ENCODE measurements at places on chromosomes 3 and 15.

DNA sequence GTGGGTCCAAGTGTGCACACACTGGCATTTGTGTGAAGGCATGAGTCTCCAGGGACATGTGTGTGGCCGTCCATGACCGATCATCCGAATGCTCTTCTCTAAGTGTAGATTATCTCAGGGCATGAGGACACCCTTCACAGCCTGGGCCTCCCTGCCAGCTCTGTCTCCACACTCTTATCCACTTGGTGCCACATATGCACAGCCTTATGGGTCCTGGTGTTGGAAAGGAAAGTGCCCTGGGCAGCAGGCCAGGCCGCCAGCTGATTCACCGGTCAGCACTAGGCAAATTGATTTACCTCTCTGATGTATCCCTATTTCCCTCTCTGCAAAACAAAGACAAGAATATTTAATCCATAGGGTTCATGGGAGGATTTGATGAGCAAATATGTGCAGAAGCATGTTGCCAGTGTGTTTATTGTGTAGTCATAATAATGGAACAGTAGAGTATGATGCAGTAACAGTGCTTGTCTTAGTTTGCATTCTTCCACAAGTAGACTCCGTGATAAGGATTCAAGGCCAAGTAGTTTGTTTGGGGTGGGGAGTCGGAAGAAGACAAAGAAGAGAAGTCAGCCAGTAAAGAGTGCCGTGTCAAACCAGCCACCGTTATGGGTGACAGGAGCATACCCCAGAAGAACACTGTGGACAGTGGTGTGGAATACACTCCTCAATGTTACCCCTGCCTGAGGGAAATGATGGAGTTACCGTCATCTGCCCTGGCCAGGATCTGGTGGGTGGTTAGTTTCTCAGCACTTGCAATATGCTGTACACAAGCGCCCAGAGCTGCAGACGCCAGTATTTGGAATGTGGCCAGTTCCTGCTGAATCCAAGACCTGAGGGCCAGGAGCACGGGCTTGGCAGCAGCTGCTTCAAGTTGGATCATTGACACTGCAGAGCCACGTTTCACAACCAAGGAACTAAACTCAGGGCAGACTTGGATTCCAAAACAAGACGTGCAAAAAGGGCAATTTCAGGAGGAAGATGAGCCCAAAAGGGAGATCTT is 85.1 kb downstream of the MTHFS start:
- no peak for DNase-seq

DNA sequence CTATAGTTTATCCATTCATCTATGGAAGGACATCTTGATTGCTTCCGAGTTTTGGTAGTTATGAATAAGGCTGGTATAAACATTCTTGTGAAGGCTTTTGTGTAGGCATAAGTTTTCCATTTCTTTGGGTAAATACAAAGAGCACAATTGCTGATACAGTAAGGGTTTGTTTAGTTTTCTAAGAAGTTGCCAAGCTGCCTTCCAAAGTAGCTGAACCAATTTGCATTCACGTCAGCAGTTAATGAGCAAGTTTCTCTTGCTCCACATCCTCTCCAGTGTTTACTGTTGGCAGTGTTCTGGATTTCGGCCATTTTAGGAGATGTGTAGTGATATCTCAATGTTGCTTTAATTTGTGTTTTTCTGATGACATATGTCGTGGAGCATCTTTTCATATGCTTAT is 34.2 kb downstream of the GABRA5 start:
- no peak for DNase-seq

GRCh38 chr15:39774688-39775267 is 7.9 kb downstream of the FSIP1 start:
- no peak for DNase-seq

GRCh38 chr3:25007974-25008658 is 419.9 kb upstream of the RARB start:
- DNase-seq, result no peak

DNA sequence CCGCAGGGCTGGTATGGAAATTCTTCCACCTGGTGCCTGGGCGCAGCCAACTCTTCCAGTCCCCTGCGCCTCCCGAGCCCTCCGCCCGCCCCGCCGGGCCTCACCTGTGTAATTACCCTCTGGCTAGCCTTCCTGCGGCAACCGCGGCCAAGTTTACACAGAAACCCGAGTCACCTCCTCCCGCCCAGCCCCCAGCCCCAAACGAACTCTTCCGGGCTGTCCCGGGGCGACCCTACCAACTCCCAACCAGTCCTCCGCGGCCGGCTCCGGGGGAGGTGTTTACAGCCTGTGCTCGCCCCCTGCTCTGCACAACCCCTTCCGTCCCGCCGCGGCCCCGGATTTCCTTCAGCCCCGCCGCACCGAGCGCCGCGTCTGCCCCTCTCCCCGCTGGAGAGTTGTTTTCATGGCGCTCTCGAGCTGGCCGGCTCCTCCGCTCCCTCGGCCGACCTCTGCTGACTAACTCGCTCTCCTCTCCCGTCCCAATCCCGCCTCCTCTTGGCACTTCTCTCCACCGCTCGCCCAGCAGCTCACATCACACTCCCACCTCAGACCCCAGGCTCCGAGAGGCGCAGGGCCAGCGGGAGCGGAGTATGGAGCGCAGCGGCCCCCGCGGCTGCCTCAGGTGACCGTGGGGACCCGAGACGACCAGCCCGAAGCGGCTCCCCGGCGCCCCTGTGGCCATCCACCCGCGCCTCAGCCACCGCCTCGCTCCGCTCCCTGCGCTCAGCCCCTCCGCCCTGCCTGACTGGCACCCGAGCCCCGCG is 538 bp downstream of the ATOSA start:
- DNase-seq, result peak; percentile 44

GRCh38 chr3:67614195-67614594 is 40.2 kb downstream of the SUCLG2 start:
- DNase-seq, result no peak

GRCh38 chr3:45565342-45565741 is 29.2 kb upstream of the LIMD1 start:
- no peak for DNase-seq

- no peak for DNase-seq
Measured at GRCh38 chr3:49133226-49133951, 539 bp upstream of the LAMB2 start.

GRCh38 chr15:70752193-70752635 is 11.1 kb downstream of the UACA start:
- DNase-seq, result no peak

DNA sequence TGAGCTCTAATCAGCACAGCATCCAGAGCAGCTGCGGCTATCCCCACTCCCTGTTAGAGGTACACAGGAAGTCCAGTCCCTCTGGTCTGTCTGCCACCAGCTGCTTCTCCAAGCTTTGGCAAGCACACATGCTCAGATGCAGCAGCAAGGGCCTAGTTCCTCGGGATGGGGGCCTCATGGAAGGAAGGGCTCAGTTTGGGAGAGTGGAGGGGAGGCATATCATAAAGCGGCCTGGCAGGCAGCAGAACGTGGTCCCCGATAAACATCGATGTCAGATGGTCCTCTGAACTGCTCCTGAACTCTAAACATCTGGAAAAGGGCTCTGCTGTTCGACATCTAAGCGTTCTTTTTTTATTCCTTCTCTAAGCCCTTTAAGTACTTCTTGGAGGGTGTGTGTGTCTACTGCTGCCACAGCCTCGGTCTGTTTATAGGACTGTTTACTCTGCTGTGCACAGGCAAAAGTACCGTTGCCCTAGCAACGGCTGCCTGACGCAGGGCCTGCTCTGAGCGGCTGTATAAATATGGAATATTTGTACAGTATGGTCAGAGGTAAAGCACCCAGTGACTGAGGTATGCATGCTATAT is 74.6 kb downstream of the PRICKLE2 start:
- no peak for DNase-seq

GRCh38 chr3:42572278-42572677 is 9.5 kb downstream of the SEC22C start:
- no peak for DNase-seq

DNA sequence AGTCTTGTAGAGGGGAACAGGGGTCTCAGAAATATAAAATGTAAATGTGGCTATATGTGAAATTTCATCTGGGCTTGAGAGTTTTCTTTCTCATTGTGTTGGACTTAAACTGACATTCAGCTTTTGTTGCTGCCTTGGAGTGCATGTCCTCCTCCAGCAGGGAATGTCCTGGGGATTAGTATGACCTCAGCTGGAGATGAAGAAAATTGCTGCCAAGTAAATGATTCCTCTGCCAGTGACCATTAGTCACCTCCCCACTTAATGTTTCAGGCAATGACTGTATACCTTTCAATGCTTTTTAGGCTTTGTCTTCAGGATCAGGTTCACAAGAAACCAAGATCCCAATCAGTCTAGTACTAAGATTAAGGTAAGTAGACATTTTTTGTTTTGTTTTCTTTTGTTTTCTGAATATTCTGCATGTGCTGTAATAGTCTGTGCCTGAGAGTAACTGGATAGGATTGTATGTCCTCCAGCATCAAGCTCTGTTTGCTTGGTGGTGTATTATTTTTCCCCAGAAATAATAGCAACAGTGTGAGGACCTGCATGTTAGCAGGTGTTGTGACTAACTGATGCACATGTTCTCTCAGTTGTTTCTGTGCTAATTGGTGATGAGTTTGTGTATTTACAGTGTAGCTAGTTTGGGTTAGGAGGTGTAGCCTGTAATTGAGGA is 18.1 kb upstream of the SLC22A13 start:
- DNase-seq, result no peak

DNA sequence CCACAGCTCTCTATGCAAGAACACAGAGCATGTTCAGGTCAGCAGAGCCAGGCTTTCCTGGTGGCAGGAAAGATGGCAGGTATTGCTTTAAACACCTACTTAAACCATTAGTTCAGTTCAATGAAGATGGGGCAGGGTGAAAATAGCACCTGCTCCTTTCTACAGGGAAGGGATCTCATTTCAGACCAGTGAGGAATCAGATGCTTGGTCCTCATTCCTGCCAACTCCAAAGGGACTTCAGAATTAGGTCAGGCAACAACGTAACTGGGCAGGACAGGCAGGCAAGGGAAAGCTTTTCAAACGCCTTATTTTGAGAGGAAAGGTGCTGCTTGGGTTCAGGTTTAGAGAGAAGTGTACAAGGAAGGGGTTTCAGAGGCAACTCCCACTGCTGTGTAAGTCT is 12.6 kb upstream of the RPS17 start:
- DNase-seq, result no peak

GRCh38 chr15:73923488-73924164 is 2.6 kb upstream of the LOXL1 start:
- no peak for DNase-seq

DNA sequence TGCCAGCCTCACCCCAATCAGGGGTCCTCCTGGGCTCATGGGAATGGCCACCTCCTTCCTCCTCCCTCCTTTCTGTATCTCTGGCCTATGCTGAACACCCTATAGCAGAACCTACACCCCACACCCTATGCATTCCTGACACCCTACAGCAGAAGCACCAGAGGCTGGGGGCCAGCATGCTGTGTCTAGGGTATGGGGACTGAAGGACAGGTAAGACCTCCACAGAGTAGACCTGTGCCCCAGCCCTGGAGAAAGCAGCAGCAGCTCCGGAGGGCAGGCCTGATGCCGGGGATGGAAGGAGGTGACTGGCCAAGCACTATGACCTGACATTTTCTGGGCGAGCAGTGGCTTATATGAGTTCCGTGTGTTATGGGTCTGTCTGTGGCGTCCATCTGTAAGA is 66.9 kb downstream of the TLE3 start:
- DNase-seq, result no peak

DNA sequence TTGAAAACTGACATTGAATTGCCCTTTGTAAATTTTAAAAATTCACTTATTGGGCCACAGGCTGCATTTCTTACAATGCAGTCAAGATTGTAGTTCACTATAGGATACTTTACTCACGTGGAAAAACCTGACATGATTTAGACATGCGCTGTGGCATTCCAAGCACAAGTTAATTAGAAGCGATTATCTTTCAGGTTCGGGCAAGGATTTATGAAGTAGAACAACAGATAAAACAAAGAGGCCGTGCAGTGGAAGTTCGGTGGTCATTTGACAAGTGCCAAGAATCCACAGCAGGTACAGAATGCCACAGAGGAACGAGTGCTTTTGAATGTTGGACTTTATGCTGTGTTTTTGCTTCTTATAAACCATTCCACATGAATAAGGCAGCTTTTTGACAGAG is 37.8 kb downstream of the GPR171 start:
- DNase-seq, result no peak

DNA sequence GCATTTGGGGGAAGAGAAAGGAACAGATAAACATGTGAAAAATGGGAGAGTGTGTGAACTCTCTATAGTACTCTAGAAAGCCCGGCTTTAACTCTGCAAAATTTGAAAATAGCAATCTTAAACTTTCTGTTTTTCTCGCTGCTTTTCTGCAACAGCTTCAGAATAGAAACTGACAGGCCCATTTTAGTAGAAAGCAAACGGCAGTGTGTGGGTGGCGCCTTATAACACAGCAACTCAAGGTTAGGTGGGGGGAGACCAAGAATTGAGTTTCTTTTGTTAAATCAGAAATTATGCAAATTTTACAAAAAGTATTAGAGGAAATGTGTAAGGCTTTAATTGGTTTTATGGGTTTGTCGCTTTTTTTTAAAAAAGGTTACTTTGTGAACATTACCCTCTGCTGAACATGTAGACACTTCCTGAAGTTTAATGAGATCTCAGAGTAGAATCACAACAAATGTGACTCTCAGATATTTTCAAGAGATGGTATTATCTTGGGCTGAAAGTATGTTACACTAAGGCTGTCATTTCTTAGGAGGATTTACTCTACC is 107.0 kb downstream of the PTPRG start:
- no peak for DNase-seq

DNA sequence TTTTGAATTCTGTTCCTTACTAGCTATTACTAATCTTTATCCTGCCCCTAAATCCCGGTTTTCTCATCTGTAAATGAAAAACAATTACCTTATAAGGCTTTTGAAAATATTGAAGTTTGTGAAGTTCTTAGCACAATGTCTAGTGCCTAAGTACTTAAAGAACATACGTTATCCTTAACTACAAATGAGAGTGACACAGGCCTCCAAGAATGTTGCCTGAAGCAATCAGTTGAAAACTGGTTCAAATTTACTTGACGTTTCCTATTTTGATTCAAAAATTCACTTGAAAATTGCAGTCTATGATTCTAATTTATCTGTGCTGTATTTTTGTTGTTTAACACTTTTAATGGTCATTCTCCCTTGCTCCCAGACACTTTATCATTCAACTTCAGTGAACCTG is 3.2 kb downstream of the SENP7 start:
- DNase-seq, result no peak

DNA sequence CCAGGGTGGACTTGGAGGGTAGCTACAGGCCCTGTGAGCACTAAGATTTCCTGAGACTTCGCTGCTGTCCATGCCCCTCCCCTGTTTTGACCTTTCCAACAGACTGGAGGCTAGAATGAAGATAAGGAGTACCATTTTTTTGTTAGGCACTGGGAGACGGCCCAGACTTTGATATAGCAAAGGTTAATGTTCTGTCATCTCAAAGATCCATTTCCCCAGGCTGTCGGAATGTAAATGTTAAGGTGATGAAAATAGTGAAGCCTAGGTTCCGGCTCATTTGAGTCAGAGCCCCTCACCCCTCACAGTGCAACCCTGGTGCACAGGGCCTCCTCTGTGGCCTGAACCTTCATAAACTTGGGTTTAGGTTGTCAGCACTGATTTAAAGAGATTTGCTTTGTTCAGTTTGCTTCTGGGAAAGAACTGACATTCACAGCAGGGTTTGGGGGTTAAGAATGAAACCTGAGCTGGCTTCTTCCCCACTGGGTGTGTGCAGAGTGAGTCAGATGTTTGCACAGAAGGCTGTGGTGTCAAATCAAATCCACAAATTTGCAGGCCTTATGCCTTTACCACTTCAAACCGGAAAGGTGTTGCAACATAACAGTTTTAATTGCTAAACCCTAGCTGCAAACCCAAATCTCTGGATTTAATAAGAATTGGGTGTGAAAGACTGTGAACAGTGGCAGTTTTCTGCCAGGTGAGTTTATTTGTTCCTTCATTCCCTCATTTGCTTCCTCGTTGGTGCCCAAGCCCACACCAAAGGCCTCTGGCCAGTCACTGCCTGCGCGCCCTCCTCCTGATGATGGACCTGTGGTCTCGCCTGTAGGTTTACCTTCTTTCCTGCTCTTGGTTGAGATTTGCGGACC is 20.6 kb upstream of the KCTD6 start:
- peak; percentile 1 for DNase-seq
